ENCODE measurements at places on chromosomes 5 and 9. TPM values are rescaled to one million over a fixed set of nuclear protein-coding genes. Genes with fewer than 3 reads are reported as not detected.
A peak's percentile ranks its signal among the peaks of the same experiment; 100 is the strongest.

DNA sequence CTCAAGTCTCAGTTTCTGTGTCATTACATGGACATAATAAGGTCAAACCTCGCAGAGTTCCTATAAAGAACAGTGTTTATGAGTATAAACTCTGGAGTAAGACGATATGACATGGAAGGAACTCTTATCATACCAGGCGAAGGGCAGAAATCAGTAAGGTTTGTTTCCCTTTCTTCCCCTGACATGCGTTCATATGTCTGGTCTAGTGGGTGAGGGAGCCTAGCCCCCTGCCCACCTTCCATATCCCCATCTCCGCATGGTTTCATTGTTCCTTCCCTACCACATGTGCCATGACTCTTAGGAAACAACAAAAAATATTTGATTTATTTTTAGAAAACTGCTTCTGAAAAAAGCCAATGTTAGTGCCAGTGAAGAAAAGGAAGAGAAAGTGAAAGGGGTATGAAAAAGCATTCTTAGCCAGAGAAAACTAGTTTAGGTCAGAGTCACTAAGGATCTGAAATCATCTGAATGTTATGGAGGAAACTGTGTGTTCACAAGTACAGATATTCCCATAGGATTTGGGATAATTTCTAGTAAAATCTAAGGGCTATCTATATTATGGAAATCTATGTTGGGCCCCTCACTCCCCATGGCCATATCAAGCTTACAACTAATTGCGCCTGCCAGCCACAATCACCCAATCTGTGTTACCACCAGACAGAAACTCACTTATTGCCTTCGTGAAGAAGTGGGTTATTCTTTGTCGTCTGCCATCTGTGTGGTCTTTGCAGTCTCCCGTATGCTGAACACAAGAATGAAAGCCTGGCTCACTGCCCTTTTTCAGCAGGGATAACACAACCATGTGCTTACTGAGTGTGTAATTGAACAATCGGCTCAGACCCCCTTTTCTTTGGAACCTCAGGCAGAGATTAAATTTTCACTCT is 19.9 kb upstream of the HMHB1 start:
- no peak for DNase-seq

- DNase-seq: peak; percentile 24
Measured at GRCh38 chr9:101738566-101739183, at the start of gene GRIN3A. Gene GRIN3A (minus strand): TSS chr9:101738647. CDS start chr9:101737979, 668 bp downstream.

DNA sequence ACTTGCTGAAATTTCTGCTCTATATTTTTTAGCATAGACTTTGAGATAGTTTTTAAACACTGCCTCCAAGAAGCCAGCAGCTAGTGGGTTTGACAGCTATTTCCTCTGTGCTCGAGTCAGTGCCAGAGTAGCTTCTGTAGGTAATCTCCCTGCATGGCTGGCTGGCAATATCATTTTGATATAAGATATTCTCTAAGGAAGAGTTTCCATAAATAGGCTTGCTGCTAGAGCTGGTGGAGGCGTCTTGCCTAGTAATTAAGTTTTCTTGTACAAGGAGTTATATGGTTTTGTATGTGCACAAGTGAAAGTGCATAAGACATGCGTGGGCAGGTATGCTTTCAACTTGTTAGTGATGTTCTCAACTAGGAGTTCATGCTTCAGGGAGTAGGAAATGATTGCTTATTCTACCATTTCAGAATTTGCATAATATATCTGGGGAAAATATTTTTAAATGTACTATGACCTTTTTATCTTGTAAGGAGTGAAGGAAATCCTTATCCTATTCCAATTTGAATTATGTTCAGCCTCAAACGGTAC is 74.1 kb upstream of the CCL21 start:
- DNase-seq: no peak

DNA sequence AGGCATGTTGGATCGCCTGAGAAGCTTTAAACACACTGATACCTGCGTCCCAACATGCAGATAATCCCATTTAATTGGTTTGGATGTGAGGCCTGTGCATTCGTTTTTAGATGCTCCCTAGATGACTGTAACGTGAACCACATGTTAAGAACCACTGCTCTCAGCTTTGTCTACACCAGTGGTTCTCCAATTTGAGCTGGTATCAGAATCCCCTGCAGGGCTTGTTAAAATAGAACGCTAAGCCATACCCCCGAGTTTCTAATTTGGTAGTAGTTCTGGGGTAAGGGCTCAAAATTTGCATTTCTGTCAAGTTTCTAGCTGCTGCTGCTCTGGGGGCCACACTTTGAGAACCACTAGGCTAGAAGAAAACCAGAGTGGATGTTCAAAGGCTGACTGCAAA is 74.7 kb downstream of the S1PR3 start:
- no peak for DNase-seq

GRCh38 chr5:125012727-125013451 is 266.4 kb upstream of the ZNF608 start:
- no peak for DNase-seq

- DNase-seq: no peak
Measured at GRCh38 chr5:14753947-14754346, 89.4 kb downstream of the OTULIN start.

DNA sequence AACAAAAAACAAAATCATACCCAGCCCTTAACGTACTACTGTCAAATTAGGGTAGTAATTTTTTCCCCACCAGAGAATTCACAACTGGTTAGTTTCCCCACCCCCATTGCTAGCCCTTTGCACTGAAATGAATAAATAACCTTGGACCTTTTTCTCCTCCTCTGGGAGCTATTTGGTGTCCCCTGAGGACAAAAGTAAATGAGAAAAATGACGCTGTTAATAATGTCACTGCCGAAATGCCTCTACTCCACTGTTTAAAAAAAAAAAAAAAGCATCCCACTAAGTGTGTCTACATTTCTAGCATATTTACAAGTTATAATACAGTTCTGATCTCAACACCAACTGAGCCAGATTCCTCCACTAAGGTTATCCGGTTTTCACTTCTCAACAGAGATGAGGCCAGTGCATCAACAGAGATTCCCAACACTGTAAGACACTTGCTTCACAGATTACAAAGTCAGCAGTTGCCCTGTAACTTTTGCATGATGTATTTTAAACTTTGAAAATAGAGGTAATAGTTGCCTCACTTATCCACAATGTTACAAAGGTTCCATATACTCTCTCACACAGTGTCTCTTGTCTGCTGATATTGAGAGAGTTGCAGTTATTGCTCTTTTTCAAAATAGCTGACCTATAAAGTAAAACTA is 5.1 kb upstream of the NFIB start:
- DNase-seq: no peak

DNA sequence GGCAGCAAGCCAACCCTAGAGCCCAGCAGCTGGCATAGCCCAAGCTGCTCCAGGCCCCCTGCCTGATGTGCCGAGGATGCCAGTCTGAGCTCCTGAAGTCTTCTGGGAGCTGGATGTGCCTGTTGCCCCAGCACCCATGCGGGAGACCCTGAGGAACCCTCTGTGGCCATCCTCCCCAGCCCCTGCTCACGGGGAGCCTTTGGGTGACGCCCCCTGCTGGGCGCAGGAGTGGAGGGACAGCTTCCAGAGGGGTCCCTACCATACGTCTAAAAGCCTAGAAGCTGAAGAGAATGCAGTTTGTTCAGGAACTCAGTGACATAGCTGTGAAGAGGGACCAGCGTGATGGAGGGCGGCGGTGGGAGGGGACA is 33.1 kb upstream of the MVB12B start:
- DNase-seq: no peak

NPM1 gene
- total RNA-seq: 612 TPM

SPATA6L gene
- total RNA-seq: 15.1 TPM

WHRN gene
- 14.8 TPM for total RNA-seq

SOX30 gene
- total RNA-seq: 0.09 TPM

FBN2 gene
- total RNA-seq: 1.0 TPM
